ENCODE measurements at places on chromosomes 2 and 18.

GRCh38 chr2:159265171-159265576 is 21.3 kb downstream of the WDSUB1 start:
- no peak for DNase-seq

DNA sequence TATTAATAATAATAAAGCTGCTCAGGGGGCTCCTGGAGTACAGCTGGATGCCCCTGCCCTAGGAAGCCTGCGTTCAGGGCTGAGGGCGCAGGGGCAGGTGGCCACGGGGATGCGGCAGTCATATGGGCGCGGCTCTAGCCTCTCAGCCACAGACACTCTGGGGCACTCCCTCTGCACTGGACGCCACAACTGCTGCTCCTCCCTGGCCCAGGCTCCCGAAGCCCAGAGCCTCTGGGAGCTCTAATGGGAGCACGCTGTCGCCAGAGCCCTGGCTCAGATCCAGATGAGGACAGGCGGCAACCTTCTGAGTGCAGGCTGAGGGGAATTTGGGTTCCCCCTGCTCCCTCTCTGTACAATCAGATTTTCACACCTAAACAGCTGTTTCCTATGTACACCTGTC is 93.6 kb downstream of the MTCL1 start:
- no peak for DNase-seq

DNA sequence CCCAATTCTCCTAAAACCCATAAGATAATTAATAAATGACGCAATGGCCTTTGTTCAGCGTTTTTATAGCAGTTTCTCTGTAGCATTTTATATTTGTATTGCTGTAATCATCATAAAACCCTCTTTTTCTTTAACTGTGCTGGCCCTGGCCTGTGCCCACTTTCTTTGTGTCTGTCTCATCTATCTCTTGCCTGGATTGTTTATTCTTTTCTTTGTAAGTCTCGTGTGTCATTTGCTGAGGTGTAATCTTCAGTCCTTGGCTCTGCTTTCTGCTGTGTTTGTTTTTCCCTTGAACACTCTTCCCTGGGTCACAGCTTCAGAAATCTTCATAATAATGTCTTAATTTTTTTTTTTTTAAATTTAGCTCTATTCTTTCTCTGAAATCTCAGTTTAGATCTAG is 525.8 kb upstream of the LINC00305 start:
- no peak for DNase-seq

DNA sequence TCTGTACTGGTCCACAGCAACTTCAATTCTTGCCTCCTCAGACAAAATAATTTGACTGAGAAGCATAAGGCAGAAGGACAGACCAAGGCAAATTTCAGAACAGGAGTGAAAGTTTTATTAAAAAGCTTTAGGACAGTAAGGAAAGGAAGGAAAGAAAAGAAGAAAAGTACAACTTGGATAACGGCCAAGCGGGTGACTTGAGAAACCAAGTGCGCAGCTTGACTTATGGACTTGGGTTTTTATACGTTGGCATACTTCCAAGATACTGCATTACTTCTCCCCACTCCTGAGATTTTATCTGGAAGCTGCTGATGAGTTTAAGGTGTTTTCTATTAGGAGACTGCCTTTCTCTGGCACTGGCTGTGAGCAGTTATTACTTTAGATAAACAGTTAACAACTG is 64.7 kb downstream of the CCDC178 start:
- DNase-seq, result no peak

DNA sequence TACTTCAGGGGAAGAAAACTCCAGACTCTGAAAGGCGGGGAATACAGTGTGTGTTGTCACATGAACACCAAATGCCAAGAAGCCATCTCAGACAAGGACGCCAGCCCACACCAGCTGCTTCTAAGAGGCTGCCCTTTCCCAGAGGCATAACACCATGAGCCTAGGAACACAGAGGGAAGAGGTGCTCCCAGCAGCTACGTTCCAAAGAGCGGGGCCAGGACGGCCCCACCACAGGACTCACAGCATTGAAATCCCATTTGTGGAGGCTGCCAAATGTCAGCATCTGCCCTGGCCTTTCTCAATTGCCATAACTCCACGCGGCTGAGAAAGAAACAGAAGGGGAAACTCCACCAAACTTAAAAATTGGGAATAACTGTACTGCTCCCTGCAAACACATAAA is 20.1 kb upstream of the ID2 start:
- no peak for DNase-seq

DNA sequence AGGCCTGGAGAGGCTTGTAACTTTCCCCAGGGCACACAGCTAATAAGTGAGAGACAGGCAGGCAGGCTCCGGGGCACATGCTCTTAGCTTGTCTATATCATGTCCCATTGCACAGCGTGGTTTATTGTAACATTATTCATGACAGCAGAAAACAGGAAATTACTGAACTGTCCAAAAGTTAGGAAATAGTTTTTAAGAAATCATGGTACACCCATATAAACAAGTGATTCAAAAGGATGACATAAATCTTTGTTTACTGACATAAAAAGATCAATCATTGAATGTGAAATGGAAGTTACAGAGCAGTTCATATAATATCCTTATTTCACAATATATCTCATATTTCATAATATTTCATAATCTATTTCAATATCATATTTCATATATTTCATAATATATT is 34.3 kb upstream of the TXNDC2 start:
- no peak for DNase-seq

- no peak for DNase-seq
These were observed 270.7 kb downstream of the HAUS1 start for GRCh38 chr18:46374850-46375249.

GRCh38 chr18:47767699-47768098 is 162.8 kb downstream of the SMAD2 start:
- no peak for DNase-seq

DNA sequence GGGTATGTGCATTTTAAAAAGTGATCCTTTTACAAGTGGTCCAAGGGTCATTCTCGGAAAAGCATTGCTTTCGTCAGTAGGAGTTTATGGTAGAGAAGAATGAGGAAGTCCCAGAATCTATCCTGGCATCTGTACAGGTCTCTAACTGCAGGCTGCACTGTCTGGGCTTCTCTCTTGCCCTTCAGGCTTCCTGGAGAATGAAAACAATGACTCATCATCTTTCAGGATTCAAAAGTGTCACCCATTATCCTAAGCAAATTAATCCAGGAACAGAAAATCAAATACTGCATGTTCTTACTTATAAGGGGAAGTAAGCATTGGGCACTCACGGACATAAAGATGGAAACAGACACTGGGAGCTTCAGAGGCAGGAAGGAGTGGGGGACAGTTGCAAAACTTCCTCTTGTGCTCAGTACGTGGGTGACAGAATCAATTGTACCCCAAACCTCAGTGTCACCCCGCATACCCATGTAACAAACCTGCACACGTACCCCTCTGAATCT is 60.2 kb upstream of the TXNDC2 start:
- no peak for DNase-seq

DNA sequence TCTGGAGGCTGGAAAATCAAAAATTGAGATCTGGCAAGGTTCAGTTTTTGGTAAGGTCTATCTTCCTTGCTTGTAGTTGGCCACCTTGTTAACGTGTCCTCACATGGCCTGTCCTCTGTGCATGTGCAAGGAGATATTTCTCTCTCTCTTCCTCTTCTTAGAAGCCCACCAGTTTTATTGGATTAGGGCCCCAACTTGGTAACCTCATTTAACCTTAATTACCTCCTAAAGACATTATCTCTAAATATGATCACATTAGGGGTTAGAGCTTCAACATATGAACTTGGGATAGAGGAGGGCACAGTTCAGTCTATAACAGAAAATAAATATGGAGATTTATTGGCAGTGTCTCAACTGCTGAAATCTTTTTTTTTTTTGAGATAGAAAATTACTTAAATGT is 19.6 kb upstream of the RND3 start:
- DNase-seq, result no peak

DNA sequence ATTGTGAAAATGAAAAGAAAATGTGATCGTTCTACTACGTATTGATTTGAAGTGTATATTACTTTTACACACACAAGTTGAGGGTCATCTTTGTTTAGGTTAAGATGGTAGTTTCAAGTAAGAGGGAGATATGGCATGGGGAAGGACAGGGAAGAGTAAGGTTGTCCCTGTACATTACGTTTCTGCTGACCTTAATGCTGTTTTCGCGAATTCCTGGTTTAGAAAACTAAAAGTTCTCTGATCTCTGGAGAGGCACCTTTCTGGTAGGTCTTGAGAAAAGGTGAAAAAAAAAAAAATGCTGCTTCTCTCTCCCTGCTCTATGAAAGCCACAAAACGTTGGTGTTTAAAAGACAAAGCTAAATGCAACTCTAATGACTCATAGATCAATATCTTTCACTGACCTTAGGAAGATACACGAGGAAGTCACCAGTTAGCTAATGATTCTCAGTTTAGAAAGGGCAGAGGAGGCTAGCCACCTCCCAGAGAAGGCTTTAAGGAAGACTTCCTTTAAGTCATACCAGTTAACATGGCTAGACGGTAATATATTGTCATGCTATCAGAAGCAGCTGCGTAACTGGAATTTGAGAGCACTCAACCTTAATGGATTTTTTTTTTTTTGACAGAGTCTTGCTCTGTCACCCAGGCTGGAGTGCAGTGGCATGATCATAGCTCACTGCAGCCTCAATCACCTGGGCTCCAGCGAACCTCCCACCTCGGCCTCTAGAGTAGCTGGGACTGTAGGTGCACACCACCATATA is 13.2 kb downstream of the TXNDC2 start:
- no peak for DNase-seq

DNA sequence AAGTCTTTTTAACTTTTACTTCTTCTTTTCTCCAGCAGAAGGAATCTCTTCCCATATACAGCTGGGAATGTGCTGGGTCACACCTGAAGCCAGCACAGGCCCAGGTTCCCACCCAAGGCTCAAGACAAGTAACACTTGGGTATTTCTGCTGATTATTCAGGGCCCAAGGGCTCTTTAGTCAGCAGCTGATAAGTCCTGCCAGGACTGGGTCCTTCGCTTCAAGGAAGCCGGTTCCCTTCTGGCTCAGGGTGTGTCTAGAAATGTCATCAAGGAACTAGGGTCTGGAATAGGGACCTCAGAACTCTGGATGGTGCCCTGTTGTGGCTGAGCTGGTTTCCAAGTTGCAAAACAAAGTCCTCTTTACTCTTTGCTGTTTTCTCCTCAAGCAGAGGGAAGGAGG is 27.0 kb upstream of the SERPINB2 start:
- DNase-seq, result no peak

- no peak for DNase-seq
These were observed 181.0 kb downstream of the SPP2 start for GRCh38 chr2:234231460-234231859.

- DNase-seq, result no peak
These were observed 45.3 kb upstream of the SPAG16 start for GRCh38 chr2:213238753-213239495.

DNA sequence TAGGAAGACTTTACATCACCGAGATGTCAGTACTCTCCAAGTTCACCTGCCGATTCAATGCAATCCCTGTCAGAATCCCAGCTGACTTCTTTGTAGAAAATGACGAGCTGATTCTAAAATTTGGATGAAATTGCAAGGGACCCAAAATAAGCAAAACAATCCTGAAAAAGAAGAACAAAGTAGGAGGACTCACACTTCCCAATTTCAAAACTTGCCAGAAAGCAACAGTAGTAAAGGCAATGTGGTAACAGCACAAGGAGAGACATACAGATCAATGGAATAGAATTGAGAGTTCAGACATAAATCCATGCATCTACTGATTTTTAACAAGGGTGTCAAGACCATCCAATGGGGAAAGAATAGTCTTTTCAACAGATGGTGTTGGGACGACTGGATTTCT is 52.2 kb downstream of the SMAD7 start:
- no peak for DNase-seq

DNA sequence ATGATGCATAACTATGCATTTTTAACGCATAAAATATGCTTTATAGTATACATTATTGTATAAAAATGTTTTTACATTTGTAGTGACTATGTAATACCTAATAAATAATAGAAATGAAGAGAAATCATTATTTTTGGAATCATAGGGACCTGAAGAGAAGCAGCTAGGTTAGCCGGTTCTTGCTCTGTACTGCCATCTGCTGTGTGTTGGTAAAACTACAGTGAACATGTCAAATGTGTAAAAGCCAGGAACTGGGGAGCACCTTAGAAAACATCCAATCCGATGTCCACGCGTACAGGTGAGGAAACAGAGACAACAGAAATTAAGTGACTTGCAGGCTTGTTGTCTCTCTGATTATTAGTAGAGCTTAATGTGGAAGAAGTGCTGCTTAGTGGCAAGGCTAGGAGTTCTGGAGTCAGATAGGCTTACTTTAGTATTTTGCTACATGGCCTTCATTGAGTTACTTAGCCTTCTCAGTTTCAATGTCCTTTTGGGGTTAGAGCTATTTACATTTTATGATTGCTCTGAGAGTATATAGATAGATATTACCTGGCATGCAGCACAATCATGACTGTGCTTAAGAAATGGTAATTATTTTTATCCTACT is 386.5 kb downstream of the DLGAP1 start:
- no peak for DNase-seq

GRCh38 chr2:188306271-188306670 is 14.6 kb downstream of the GULP1 start:
- DNase-seq, result no peak

DNA sequence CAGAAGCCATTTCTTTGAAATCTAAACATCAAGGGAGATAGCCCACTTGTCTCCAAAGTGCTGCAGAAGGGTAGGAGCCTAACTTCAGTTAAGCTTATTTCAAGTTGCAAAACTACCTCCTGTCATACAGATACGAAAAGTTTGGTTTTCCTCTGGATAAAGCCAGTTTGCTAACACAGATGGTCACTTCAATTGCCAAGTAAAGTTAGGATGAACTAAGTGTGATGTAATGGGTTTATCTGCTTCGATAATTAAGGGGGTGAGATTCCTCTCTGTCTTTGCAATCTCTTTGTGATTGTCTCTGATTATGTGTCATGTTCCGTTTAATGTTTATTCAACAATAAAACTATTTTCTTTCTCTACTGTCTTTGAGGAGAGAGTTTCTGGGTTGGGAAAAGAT is 156.4 kb downstream of the SLC39A10 start:
- DNase-seq, result no peak

GRCh38 chr2:185130685-185131084 is 532.4 kb downstream of the ZNF804A start:
- no peak for DNase-seq

DNA sequence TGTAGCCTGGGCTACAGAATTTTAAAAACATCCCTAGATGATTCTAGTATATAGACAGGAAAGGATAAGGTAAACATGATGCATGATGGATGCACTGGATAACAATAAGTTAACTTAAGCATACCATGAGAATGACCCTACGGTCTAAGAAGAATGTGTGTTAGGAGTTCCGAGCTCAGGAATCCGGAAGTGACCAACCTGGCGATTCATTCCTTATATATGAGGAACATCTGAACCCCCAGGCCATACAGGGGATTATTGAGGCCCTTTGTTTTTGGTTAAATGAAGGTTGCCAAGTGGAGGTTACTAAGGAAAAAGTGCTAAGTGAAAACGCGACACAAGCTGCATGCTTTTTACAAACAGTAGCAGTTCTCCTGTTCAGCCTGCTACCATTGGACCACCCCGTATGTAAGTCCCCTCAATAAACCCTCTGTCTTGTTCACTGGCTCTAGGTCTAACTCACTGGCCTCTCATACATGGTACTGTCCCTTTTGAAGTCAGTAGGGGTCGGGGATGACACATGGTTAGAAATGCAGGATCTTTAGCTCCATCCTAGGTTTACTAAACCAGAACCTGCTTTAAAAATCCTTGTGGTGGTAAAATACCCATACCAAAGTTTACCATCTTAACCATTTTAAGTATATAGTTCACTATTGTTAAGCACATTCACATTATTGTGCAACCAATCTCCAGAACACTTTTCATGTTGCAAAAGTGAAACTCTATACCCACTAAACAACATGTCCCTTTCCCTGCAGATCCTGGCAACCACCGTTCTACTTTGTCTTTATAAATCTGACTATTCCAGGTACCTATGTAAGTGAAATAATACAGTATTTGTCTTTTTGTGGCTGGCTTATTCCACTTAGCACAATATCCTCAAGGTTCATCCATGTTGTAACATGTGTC is 111.0 kb upstream of the MAP4K3 start:
- DNase-seq, result no peak

All from stimulated activated CD8-positive, alpha-beta memory T cell treated with anti-CD3 and anti-CD28 coated beads, Interleukin-7, amount 100 ng/mL, for 1 hour (primary cell).